ENCODE measurements at places on chromosomes 12 and 14. TPM values are rescaled to one million over a fixed set of nuclear protein-coding genes. Genes with fewer than 3 reads are reported as not detected.

CCDC197 gene
- not detected for total RNA-seq

ZNF84 gene
- total RNA-seq: 20.3 TPM

KCNA1 gene
- total RNA-seq: not detected

CNTN1 gene
- total RNA-seq: 0.63 TPM

KCNC2 gene
- not detected for total RNA-seq

RPL10L gene
- total RNA-seq: not detected

COX8C gene
- not detected for total RNA-seq

CACNA2D4 gene
- total RNA-seq: 0.16 TPM

CCDC177 gene
- 0.09 TPM for total RNA-seq

USP5 gene
- 77.2 TPM for total RNA-seq

KLRD1 gene
- total RNA-seq: 0.09 TPM

ARHGEF25 gene
- 33.4 TPM for total RNA-seq

PUS7L gene
- total RNA-seq: 18.0 TPM

MYO1A gene
- total RNA-seq: under 0.01 TPM

SALL2 gene
- total RNA-seq: 3.6 TPM

LGMN gene
- 24.6 TPM for total RNA-seq

SSTR1 gene
- 0.26 TPM for total RNA-seq

PROX2 gene
- not detected for total RNA-seq

PYGL gene
- total RNA-seq: 66.0 TPM

DLGAP5 gene
- total RNA-seq: 5.4 TPM

TAS2R46 gene
- total RNA-seq: 1.2 TPM

RBMS2 gene
- total RNA-seq: 9.3 TPM
